HuH-7 (cell line): ENCODE measurements at places on chromosomes 2 and 18.

GRCh38 chr2:220504938-220505503 is 877.6 kb downstream of the SLC4A3 start:
- no peak for DNase-seq

DNA sequence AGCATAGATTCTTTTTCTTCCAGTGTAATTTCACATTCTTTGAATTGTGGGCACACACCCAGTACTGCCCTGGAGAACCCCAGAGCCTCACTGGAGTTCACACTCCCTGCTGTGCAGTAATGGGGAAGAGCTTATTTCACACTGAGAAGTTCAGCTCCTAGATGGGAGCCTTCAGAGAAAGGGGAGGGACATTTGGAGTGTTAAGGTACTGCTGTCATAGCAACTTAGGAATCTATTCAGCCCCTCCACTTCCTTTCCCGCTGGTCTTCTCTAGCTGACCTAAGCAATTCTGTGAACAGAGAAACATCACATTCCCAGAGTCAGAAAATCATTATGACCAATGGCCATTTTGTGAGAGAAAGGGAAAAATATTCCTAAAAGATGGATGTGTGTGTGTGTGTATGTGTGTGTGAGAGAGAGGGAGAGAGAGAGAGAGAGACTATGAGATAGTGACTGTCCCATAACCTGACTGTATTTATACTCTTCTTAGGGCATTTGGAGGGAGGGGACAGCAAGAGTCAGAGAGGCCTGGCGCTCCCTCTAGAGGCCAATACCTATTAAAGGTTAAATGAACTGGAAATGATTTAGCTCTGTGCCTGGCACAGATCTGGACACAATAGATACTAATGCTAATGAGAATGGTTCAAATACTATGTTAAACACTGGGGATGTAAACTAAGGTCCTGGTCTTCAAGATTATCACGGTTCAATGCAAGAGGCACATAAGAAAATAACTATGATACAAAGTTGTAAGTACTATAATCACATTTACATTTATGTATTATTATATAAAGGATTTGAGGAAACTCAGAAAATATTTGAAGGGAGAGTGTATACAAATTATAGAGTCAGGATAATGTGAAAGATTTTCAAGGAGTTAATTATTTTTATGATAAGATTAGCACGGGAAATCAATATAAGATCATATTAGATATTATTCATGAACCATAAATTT is 41.5 kb upstream of the RPE start:
- peak; percentile 34 for DNase-seq

GRCh38 chr2:86468162-86469033 is 27.2 kb downstream of the KDM3A start:
- DNase-seq = no peak

- no peak for DNase-seq
Observed at GRCh38 chr2:20668871-20669475, 2.0 kb downstream of the GDF7 start.
